ENCODE measurements at places on chromosomes 6 and 20.

DNA sequence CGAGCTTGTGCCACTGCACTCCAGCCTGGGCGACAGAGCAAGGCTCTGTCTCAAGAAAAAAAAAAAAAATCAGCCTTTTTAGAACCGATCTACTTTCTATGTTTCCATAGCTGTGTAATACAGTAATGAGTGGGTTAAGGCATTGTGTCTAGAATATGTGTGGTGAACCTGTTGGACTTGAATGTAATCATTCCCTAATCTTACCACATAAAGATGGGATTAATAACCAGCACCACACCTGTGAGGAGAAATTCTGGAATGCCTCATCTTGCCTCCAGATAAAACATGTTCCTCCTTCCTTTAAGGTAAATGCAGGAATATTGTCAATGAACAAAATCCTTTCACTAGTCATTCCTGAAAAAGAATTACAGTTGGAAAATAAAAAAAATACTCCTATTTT is 43.7 kb downstream of the MAPK14 start:
- DNase-seq: no peak

- DNase-seq: no peak
Observed at GRCh38 chr6:165988757-165989456, 178.7 kb downstream of the TBXT start.

DNA sequence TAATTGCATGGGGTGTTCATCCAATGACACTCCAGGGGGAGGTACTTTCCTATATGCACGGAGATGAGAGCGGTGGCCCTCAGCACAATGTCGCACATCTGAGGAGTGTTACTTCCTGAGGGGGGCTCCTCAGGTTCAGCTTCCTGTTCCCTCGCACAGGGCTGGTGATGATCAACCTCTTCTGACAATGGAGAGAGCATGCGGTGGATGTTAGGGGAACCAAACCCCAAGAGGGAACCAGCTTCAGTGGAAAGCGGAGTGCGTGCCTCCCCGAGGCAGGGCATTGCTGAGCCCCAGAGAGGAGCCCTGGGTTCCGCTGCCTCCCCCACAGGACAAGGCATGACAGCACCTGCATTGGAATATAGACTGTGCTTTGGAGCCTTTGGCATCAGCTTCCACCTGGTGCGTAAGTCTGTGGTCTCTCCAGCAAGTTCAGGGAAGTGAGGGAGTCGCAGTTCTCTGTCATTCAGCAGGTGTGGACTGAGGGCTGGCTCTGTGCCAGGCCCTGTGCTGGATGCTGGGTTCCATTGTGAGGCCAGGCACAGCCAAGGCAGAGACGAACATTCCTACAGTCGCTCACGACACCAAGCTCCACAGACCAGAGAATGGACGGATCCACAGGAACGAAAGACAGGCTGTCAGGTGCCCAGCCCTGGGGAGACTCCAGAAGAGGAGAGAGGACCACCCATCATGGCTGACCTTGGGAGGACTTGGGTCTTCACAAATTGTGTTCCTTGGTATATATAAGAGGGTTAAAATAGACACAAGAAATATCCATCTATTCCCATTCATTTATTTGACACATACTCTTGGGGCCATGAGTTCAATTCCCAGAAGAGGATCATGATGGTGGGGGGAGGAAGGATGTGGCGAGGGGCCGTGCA is 3.9 kb upstream of the ZNF831 start:
- DNase-seq: peak; percentile 68

DNA sequence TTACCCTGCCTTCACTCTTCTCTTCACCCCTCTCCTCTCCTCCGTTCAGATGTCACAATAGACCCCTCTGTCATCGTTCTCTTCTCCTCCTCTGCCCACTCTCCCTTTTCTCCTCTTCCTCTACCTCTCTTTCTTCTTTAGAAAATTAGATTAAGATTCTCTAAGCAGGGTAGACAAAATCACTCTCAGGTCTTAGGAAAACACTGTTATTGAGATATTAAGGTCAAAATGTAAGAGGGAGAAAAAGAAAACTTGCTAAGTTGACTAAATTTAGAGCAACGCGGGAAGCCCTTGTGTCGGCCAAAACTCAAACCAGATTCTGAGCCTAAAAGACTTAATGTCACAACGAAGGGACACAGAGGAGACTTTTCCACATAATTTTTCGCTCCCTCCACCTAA is 22.1 kb upstream of the ZNF184 start:
- no peak for DNase-seq

GRCh38 chr6:70051197-70052124 is 185.1 kb downstream of the COL19A1 start:
- DNase-seq: no peak

- DNase-seq: no peak
Observed at GRCh38 chr6:99980741-99981140, 13.3 kb downstream of the MCHR2 start.

- DNase-seq: no peak
Observed at GRCh38 chr6:166903027-166903426, 53.3 kb downstream of the RNASET2 start.

GRCh38 chr6:28393912-28394662 is 5.5 kb downstream of the ZSCAN12 start:
- DNase-seq: no peak

DNA sequence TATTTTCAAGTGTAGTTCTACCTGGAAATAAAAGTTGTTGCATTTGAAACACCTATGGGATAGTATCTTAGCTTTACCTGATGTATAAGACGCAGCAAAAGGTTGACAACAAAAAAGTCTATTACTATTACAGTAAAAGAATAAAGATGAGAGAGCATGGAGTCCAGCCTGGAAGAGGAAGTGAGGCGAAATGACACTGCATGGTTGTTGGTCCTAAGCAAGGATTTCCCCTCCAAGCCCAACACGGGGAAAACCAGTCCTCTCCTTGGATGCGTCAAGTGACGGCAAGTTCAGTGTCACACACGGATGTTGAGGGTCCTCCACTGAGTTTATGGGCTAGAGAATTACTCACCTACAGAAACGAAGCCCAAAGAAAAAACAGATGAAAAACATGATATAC is 51.7 kb downstream of the COL11A2 start:
- DNase-seq: no peak
